Stimulated activated CD8-positive, alpha-beta memory T cell treated with anti-CD3 and anti-CD28 coated beads, Interleukin-4, amount 100 ng/mL, for 1 hour (primary cell): ENCODE measurements at places on chromosomes 6 and 20.

DNA sequence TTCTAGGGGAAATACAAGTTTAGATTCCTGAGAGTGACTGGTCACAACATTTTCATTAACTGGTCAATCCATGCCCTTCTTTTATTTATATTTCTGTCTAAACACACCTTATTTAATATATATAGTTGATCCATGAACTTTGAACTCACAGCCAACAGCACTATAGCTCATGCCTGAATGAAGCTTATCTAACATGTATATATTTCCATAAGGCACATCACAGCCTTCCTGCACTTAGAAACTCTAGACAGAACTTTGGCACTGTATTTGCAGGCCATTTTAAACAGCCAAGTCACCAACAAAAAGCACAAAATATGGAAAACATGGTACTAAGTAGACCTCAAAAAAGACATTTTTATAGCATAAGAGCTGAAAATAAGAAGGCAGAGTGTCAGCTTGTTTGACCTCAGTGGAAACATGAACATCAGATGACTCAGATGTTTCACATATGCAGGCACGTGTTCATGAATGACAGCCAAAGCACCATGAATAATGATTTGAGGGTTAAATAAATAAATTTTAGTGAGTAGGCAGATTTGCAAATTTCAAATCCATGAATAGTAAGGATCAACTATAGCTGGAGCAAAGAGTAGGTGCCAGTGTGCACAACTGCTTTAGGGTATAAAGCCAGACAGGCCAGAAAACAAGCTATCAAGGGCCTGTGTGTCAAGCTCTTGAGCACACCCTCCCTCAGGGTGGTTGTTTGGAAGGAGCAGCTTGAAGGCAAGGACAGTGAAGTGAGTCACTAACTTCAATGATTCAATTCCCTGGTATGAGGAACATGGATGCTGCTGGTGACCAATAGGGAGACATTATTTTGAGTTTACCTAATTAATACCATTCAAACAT lies 88.9 kb upstream of the NT5E start:
- DNase-seq: no peak

- DNase-seq: no peak
These were observed 19.0 kb upstream of the STXBP5 start for GRCh38 chr6:147185216-147185615.

DNA sequence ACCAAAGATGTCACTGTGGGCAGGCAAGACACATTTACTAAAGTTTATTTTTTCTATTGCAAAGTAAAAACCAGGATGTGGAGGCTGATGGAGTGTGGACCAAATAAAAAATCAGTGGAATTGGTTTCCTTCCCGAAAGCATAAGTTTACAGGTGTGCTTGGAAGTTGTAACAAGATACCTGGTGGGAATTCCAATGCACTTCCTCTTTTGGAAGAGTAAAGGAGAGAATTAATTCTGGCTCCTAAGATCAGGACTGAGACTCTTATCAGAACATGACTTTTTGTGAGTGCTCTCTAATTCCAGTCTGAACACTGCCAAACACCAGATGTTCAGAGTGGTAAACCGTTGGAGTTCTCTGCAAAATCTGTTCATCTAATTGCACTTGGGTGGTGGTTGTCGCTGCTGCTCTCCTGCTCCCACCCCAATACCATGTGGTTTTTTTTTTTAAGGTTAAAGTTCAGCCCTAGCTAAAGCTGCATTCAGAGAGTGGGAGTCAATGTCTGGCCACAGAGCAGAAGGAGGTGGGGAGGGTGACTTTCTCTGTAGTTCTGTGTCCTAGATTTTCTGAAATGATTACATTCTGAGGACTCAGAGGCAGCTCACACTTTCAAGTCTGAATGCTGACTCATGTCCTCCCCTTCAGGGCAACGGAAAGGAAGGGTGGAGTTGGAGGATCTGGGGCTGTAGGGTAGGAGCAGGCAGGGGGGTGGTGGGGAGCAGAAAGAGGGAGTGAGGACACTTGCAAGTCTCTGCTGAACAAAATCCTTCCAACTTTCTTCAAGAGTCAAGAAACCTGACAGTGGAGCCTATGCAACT lies 275.8 kb upstream of the PRDM1 start:
- no peak for DNase-seq

GRCh38 chr6:142731611-142732010 lies 213.4 kb downstream of the HIVEP2 start:
- DNase-seq: no peak

DNA sequence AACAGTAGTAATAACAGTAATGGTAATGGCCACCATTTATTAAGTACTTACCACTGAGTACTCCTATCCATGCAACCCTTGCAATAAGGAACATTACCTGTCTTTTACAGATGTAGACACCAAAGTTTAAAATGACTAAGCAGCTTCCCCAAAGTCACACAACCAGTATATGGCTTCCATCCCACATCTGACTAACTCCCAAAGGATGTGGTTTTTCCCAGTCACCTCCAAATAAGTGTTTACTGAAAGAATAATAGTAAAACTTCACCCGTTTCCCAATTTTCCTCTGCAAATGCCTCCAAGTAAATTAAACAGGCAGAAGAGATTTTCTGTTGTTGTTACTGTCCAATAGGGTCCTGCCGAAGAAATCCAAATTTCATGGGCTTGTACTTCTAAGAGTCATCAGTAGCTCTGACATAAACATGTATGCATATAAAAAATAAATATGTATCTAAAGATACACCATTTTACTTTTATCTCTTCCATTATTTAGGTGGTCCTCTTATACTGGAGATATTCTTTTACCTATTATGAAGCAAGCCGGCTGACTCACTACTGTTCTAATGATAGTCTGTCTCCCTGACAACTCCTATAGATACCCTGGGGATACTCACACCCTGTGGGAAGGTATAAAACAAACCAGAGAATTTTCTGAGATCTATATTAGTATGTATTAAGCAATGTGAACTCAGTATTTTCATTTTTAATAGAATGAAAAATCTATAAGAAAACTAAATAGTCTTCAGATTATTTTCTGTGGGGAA lies 77.9 kb upstream of the ID4 start:
- DNase-seq: no peak

- DNase-seq: no peak
These were observed 189.2 kb upstream of the PHACTR1 start for GRCh38 chr6:12527339-12527738.

- peak; percentile 42 for DNase-seq
These were observed 16.4 kb upstream of the HMGN4 start for GRCh38 chr6:26521600-26522391.

DNA sequence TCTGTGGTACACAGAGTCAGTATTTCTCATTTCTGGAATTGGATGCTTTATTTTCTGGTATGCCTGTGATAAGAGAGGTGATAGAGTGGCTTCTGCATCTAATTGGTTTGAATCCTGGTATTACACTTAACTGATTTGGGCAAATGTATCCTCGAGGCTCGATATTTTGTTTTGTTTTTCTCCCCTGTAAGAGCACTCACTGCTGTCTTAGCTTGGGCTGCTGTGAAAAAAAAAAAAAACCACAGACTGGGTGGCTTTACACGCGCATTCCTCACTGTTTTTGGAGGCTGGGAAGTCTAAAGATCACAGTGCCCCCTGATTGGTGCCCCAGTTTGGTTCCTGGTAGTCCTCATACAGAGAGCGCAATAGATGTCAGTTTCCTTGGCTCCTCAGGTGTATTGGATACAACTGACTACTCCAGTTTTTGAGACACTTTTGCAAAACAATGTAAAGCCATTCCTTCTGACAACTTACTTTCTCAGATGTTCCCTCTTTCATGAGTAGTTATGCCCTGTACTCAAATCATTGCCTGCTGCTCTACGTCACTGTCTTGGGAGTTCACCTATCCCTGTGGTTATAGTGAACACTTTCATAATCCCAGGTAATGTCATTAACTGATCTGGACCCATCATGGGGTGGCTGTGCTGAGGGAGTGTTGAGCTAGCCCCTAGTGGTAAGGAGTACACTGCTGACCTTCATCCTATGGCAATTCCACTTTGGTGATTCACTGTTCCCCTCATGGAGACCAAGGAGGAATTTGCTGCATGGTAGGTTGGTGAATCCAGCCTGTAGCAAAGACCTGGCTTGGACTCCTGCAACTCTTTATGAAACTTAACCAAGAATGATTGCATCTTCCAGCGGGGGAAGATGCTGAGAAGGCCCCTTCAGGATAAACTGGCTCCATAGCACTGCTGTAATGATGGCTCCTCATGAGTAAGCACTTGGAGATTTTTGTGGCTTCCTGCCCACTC lies 3.5 kb upstream of the ACAT2 start:
- DNase-seq: no peak

GRCh38 chr6:51394061-51394460 lies 575.4 kb downstream of the TFAP2B start:
- no peak for DNase-seq

DNA sequence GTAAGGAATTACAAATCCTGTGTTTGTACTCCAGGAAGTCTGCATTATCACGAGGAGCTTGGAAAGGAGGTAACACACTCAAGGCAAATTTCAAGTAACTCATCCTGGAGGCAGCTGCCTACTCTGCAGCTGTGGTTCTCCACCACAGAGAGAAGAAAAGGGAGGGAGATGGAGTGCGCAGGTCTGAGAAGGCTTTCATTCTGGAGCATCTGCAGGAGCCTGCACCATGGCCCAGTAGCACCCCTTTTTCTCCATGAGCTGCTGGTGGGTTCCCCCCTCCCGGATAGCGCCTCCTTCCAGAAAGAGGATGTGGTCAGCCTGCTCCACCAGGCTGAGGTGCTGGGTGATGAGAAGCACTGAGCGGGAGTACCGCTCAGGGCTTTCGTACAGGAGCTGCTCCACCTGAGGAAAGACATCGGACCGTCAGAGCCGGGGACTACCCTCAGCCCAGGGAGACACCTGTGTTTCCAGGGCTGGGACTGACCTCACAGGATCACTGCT lies 1.6 kb upstream of the PSMB8 start:
- peak; percentile 25 for DNase-seq

- no peak for DNase-seq
These were observed 62.9 kb upstream of the MOCS1 start for GRCh38 chr6:39997101-39997635.

DNA sequence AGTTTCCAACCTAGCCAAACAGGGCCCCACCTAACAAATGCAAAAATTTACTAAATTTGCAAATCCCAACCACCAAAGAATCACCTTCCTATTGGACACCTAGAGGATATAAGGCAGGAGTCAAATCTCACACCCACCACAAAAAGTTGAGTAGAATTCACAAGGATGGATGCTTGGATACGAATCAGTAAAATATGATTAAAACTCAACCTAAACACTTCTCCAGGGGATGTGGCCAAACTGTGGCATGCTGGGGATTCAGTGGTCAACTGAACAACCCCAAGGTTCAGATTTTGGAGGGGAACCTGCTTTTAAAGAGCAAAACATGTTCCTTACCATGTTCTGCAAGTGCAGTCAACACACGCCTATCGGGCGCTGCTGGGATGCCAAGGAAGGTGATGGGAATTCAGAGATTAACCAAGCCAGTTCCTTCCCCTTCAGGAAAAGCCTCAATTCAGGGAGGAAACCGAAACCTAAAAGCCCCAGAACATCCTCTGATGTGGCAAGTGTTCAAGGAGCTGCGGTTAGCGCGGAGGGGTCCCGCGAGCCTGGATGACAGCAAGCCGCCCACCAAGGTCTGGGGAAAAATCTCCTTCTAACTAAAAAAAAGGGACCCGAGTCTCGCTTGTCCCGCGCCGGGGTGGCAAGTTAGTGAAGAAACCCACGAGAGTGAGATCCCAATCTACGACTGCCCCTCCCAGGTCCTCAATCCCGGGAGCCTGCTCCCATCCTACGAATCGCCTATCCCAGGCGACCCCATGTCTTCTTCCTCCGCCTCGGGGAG lies 902 bp downstream of the SAMHD1 start:
- DNase-seq: no peak

GRCh38 chr20:14996883-14997672 lies 659.7 kb upstream of the FLRT3 start:
- DNase-seq: no peak

DNA sequence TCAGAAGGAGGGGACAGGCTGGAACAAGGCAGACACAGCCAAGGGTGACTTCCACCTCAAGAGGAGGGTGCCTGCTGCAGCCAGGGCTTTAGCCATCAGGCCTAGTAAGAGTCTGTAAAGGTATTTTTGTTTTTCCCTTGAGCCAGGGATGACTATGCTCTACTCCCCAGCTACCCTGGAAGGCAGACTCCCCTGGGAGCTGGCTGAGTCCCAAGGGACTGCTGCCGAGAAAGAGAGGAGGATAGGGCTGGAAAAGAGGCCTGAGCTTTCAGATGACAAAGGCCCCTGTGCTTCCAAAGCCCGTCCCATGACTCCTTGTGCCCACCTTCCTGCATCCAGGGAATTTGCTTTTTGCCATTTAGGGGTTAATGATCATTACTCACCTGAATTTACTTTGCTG lies 14.0 kb upstream of the GSTA4 start:
- DNase-seq: no peak

GRCh38 chr6:48113130-48113529 lies 2.1 kb upstream of the PTCHD4 start:
- DNase-seq: no peak

DNA sequence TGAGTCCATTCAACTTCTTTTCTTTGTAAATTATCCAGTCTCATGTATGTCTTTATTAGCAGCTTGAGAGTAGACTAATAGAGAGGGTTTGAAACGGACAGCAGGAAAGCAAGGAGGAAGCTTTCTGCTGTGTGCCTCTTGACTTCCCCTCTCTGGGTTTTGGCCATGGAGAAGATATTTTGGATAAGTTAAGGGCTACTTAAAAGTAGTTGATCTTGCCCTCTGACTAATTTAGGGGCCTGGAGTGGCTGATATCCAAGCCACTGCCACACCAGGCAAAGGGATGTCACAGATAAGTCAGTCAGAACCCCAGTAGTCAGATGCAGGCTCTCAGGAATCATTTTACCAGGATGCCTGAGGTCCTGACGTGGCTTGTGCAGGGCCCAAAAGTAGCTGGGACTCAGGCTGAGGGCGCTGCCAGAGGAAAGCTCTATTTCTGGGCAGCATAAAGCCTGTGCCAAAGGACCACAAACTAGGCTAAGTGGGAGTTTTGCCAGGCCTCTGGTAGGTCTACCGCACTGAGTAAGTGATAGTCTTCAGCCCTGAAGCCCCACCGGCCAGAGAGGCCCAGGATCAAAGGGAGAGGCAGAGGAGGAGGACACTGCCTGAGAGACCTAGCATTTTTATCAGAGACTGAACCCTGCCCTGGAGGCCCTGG lies 41.6 kb upstream of the IYD start:
- no peak for DNase-seq
